ENCODE measurements at places on chromosomes 3 and 15.

DNA sequence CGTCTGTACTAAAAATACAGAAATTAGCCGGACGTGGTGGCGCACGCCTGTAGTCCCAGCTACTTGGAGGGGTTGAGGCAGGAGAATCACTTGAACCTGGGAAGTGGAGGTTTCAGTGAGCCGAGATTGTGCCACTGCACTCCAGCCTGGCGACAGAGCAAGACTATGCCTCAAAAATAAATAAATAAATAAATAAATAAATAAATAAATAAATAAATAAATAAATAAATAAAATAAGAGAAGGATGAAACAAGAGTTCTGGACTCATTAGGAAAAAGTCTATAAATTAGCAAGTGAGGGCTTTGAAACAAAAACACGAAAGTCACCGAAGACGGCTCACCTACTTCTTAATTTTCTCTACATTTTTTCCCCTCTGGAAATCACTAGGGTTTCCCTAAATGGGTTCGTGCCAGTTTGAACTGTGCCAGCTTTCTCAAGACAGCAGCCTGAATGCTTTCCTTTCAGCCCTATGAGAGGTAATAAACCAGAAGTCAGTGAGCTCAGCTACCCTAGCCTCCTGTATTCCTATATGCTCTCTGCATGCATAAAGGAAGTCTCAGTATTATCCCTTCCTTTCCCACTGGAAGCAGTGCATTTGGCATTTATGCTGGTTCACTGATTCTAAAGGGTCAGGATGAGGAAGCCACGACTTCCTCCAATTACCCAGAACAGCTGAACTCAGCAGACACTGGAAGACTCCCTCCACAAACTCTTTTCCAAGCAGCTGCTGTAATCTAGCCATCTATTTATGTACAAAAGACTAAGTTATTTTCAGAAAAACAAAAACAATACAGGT, 266.9 kb downstream of the ZBBX start:
- no peak for DNase-seq

GRCh38 chr3:8069471-8069870, 432.2 kb upstream of the LMCD1 start:
- DNase-seq = no peak

DNA sequence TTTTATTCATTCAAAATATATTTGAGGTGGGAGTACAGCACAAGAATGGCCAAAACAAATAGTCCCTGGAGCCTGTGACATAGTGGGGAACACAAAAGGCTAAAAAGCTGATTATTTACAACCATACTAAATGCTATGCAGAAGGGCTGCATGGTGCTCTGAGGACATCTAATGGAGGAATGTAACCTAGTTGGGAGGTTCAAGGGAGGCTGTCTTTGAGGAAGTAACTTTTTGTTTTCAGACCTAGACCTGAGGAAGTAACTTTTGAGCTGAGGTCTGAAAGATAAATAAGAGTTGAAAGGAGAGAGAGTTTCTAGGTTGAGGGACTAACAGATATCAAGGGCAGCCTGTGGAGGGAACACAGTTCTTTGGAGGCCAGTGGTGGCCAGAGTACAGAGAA, 34.8 kb upstream of the RASA2 start:
- no peak for DNase-seq

DNA sequence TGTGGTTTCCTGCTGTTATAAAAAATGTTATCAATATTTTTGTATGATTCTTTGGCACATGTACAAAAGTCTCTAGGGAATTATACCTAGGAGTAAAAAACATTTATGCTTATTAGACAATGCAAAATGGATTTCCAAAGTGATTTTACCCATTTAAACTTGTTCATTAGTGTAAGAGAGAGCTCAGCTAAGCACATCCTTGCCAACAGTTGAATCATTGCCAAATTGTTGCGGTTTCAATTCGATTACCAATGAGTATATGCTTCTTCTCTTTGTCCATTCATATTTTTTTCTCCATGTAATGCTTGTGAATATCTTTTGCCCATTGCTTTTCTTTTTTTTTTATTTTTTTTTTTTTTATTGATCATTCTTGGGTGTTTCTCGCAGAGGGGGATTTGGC, 17.2 kb downstream of the CASR start:
- DNase-seq = no peak

DNA sequence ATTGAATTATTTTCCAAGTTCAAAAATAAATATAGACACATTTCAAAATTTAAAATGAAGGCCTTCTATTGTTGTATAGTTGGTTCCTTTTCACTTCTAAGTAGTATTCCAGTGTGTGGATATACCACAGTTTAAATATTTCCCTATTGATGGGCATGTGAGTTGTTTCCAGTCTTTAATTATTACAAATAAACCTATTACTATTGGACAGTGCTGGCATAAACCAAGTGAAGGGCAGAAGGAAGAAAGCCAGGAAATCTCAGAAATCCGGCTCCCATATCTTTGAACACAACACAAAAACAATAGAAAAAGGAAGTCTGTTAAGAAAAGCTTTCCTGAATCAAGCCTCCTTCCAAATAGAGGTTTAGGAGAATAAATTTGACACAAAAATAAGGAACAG, 26.1 kb downstream of the GOLGB1 start:
- DNase-seq = no peak

DNA sequence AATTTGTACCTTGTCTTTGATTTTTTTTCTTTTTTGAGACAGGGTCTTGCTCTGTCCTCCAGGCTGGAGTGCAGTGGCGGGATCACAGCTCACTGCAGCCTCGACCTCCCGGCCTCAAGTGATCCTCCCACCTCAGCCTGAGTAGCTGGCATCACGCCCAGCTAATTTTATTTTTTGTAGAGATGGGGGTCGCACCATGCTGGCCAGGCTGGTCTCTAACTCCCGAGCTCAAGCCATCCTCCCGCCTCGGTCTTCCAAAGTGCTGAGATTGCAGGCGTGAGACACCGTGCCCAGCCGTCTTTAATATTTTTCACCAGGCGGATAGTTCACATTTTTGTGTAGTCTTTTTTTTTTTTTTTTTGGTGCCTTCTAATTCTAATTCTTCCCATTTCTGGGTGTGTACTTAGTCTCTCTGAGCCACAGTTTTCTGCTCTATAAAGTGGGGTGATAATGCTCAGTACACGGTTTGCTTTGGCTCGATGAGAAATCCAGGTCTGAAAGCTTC, 528 bp upstream of the TATDN2 start:
- DNase-seq = no peak

DNA sequence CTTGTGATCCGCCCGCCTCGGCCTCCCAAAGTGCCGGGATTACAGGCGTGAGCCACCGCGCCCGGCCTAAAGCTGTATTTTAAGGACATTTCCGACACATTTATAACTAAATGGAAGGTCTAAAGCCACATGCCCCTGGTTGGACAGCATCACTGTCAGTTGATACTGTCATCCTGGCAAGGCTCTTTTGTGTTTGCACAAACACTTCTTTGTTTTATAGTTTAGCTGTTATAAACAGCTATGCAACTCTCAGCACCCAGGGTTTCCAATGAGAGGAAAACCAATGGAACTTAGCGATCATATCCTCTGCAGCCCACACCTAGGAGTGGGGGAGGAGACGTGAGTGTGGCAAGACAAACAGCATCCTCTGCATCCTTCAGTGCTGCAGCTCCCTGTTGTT, 19.7 kb downstream of the NIPA1 start:
- DNase-seq = no peak

DNA sequence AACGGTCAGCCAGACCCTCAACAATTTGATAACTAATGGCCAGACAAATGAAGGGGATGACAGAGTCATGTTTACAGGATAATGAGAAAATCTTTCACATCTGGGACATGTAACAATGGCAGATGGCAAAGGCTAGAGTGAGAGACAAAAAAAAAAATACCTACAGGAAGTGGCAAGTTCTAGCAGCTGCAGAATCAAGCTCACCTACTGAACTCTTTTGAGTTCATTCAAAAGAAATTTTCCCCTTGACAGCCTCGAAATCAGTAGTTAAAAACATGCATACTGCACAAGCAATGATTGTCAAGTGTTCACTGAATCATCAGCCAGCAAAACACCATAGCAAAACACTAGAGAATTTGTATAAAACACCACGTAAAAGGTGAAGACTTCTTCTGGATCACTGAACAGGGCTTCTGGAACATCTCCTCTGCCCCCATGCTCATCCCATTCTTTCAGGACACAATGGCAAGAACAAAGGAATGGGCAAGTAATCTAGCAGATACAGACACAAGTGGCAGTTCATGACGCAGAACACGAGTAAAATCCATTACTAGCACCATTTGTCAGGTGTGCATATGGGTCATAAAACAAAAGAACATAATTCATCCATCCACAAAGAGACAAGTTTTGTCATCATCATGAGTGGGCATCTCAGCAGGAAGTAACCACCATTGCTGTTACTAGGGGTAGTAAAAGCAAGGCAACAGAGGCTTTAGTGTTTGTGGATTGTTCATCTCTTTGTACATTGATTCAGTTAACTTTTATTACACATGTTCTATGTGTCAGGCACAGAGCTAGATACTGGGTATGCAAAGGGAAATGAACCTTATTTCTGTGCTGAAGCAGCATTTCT, 13.8 kb upstream of the KCNMB2 start:
- no peak for DNase-seq

DNA sequence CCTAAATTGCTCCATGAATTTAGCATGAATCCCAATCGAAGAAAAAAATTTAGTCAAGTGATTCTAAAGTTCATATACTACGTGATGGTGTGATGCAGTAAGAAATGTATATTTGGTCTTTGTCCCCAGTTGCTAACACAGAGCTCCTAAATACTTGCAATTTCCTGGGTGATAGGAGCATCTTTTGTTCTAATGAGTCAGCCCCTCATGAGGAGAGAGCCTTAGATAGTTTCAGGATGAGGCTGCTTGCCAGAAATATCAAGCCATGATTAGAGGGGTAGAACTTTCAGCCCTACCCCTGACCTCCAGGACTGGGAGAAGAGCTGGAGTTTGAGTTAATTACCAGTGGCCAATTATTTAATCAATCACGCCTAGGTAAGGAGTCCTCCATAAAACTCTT, 170.2 kb downstream of the PDE8A start:
- no peak for DNase-seq

DNA sequence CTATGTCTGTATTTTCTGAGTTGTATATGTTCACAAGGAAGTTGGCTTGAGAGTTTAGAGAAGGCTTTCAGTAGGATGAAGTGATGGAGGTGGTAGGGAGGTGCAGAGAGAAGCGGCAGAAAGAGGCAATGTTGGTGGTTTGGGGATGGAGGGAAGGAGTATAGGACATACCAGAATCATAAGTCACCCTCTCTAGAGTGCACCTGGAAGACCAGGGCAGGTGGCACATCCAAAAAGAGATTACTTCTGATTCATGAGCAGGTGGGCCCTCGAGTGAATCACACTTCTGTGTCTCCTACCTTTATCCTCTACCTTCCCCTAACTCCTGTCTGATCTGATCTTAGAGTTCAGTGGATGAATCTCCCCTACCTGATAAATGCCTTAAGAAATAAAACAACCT, 41.8 kb upstream of the MRPL3 start:
- DNase-seq = no peak

DNA sequence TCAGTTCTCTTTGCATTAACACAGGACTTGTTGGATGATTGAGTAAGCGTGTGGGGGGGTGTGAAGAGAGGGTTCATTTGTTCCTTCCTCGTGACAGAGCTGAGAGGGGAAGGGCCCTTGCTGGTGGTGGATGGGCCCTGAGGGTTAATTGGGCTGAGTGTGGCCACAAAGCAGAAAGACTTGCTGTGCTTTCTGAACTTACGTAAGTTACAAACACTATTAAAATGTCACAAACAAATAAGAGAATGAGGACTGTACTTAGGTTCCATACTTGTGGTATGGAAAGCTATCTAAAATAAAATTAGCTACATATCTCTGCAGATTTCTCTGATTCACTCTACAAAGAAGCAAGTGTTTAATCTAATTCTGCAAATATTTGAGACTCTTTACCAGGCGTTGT, 231.3 kb downstream of the LPP start:
- DNase-seq = no peak

GRCh38 chr3:173529062-173529711, 131.6 kb downstream of the NLGN1 start:
- DNase-seq = peak; percentile 41

DNA sequence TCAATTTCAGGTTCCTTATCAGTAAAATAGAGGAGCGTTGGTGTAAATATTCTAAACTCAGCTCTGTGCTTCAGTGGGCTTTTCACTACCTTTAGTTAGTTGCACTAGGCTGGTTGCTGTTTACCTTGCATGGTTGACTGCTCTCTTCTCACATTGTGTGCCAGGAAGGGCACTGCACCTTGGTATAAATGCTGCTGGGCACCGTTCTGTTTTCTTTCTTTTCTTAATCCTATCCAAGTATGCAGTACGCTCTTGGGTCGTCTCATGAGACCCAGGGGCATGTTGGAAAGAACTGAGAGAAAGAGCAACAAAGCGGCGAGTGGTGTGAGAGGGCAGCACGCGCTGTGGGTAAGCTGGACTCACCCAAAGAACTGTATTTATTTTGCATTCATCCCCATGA, 22.4 kb downstream of the KCNMB2 start:
- DNase-seq = no peak

DNA sequence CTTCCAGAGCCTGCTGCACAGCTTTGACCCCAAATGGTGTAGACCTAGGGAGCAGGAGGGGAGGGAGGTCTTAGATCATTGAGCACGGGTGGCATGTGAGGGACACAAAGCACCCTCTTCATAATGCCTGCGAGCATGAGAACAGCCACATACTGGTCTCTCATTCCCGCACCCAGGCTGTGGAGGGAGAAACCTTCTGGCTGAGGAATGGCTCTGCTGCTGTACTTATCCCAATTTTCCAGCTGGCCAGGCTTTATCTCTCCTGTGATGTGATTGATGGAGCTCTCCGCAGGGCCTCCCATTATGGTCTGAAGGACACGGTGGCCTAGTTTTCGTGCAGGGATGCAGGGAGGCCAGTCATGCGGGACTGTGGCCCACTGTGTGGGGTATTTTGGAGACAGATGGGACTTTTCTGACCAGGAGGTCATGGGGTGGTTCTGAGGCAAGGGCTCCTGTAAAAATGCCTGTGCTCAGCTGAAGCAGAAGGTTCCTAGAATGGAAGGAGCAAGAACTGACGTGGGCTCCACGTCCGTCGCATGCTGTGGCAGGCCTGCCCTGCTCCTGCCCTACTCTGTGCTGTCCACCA, 251.5 kb downstream of the PLCL2 start:
- DNase-seq = no peak

DNA sequence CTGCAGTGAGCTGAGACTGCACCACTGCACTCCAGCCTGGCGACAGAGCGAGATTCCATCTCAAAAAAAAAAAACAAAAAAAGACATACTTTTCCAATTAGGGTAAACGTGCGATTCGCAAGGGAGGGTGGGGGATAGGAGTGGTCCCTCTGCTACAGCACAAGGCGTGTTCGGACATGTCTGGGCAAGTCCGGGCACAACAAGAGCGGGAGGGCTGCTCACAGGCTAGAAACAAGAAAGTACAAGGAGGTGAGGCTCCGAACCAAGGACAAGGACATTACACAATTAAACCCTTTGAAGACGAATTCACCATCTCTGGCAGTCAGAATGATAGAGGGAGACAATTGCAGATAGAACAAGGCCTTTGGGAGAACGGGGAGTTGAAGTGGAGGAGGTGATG, 32.2 kb upstream of the BCL2A1 start:
- peak; percentile 69 for DNase-seq

DNA sequence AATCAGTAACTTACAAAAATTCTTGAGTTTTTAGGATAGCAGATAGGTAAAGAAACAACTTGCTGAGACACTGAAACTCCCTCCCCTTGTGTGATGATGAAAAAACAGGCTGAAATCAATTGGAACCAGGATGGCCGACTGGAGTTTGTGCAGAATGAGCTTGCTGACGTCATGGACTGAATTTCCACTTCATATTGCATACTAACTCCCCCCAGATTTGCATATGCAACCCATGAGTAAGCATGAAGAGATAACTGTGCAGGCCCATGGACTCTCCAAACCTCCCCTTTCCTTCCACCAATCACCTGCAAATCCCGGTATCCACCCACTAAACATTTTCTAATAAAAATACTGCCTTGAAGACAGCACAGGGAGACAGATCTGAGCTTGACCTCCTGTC, 82.0 kb upstream of the SCN5A start:
- no peak for DNase-seq

Measured in HAP-1 (cell line).